ENCODE measurements at places on chromosomes 12 and 14. TPM values are rescaled to one million over a fixed set of nuclear protein-coding genes. Genes with fewer than 3 reads are reported as not detected.

The VWF gene
- total RNA-seq: 0.32 TPM

The AQP2 gene
- not detected for total RNA-seq

The TAS2R31 gene
- total RNA-seq: 2.0 TPM

The CLEC4E gene
- not detected for total RNA-seq

The TOMM20L gene
- total RNA-seq: not detected

The MYO1H gene
- not detected for total RNA-seq

- no peak for DNase-seq
- H3K4me3 ChIP-seq: no peak overlapping the region
These were observed 495.8 kb upstream of the GARIN6 start for GRCh38 chr12:99151744-99152143.

DNA sequence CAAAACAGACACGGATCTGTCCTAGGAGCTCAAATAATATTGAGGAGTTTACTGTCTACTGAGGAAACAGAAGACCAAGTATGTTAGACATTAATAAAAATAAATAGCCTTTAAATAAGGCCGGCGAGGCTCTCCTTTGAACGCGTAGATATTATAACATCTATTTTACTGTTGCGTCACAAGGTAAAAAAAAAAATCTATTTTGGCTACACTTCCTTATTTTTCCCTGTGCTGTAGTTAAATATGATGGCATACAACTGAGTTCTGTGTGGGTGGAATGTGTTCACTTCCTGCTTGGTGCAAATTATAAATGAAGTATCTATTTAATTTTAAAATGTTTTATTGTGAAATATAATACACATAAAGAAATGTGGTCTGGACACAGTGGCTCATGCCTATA is 17.2 kb upstream of the RAD52 start:
- H3K27ac ChIP-seq: no peak overlapping the region
- no peaks in the 10 kb centered on the region for H3K36me3 ChIP-seq
- no peak overlapping the region for H3K4me3 ChIP-seq

DNA sequence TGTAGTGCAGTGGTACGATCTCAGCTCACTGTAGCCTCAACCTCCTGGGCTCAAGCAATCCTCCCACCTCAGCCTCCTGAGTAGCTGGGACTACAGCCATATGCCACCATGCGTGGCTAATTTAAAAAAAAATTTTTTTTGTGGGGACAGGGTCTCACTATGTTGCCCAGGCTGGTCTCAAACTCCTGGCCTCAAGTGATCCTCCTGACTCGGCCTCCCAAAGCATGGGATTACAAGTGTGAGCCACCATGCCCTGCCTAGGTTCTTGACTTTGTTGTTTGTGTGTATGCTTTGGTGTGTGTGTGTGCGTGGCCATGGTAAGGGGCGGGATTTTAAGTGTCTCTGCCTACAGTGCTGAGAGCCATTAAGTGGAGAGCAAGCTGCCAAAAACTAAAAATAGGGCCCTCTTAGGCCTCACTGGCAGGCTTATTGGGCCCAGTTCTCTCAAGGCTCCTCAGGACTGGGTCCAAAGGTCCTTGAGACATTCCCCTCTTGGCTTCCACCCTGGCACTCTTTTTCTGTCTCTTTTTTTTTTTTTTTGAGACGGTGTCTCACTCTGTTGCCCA is 5.1 kb downstream of the COX14 start:
- DNase-seq: no peak
- H3K36me3 ChIP-seq: peaks cover 57% of the 10 kb centered on the region
- peaks cover 23% of the 10 kb centered on the region for H3K4me1 ChIP-seq

DNA sequence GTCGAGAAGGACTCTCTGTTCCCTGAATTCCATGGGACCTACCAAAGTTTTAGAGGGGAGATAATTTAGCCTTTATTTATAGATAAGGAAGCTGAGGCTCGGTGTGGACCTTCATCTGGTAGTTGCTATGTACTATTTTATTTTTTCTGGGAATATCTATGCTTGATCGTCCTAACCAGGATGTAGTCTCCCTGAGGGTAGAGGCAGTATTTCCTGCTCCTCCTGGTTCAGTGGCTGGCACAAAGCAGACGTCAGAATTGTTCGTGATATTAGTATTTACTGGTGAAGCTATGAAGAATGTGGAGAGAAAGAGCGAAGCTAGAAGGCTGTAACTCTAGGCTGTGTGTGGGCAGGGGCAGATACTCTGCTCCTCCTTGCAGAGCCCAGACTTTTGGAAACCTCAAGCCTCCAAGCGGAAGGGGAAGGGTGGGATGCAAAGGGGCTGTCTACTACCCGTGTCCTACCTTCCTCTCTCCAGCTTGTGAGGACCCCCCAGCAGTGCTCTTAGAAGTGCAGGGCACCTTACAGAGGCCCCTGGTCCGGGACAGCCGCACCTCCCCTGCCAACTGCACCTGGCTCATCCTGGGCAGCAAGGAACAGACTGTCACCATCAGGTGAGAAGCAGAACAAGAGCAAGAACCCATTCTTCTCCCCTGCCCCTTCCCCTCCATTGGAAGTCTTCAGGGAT is 1.4 kb downstream of the LRP10 start:
- H3K4me3 ChIP-seq: peak overlapping the region; percentile 72
- DNase-seq: no peak
- H3K27ac ChIP-seq: peak overlapping the region; percentile 86
- peaks cover 20% of the 10 kb centered on the region for H3K4me1 ChIP-seq
- H3K27me3 ChIP-seq: no peaks in the 10 kb centered on the region

- H3K4me1 ChIP-seq: no peaks in the 10 kb centered on the region
- DNase-seq: no peak
- H3K27ac ChIP-seq: no peak overlapping the region
- no peaks in the 10 kb centered on the region for H3K27me3 ChIP-seq
These were observed 131.0 kb upstream of the TMTC2 start for GRCh38 chr12:82555699-82556098.

DNA sequence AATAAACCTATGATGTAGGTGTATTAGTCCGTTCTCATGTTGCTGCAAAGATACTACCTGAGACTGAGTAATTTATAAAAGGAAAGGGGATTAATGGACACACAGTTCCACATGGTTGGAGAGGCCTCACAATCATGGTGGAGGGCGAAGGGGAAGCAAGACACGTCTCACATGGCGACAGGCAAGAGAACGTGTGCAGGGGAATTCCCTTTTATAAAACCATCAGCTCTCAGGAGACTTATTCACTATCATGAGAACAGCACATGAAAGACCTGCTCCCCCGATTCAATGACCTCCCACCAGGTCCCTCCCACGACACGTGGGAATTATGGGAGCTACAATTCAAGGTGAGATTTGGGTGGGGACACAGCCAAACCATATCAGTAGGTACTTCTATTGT is 58.7 kb upstream of the DICER1 start:
- no peaks in the 10 kb centered on the region for H3K4me1 ChIP-seq
- no peak overlapping the region for H3K27ac ChIP-seq

- H3K36me3 ChIP-seq: no peaks in the 10 kb centered on the region
- DNase-seq: no peak
- H3K27ac ChIP-seq: no peak overlapping the region
- no peaks in the 10 kb centered on the region for H3K4me1 ChIP-seq
These were observed 112.5 kb upstream of the MED13L start for GRCh38 chr12:116389990-116390389.

DNA sequence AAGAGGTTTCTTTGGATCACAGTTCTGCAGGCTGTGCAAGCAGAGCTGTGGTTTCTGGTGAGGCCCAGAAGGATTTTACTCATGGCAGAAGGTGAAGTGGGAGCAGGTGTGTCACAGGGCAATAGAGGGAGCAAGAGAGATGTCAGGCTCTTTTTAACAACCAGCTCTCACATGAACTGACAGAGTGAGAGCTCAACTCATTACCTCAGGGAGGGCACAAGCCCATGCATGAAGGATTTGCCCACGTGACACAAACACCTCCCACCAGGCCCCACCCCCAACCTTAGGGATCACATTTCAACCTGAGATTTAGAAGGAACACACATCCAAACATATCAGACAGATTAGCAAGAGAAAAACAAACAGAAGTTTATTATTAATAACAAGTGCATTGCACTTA is 470.4 kb downstream of the GALC start:
- no peak overlapping the region for H3K4me3 ChIP-seq
- DNase-seq: no peak
- no peaks in the 10 kb centered on the region for H3K36me3 ChIP-seq
- no peaks in the 10 kb centered on the region for H3K4me1 ChIP-seq
- H3K27me3 ChIP-seq: no peaks in the 10 kb centered on the region

DNA sequence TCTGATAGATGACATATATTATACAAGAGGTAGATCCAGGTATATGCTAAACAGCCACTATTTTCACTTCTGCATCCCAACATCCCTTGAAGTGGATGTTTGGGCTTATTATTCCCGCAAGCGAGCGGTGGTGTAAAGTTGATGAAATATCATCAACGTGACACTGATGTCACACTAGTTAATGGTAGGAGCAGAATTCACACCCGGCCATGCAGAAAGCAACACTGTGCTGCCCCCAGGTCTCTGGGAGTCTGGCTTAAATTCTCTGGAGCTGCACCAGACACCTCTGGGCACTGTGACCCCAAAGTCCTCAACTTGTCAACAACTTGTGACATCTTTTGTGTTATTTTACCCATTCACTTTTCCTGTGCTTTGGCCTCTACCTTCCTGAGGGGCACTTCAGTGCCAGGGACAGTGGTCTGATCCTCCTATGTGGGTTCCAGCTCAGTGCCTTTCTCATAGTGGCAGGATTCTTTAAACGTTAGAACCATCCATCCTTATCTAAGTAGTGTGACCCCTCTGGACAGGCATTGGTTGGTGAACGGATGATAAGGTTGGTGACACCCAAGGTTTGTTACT is 952 bp downstream of the DRAM1 start:
- H3K4me3 ChIP-seq: peak overlapping the region; percentile 56
- H3K27me3 ChIP-seq: no peaks in the 10 kb centered on the region
- peaks cover 6% of the 10 kb centered on the region for H3K4me1 ChIP-seq
- H3K27ac ChIP-seq: no peak overlapping the region
- H3K36me3 ChIP-seq: no peaks in the 10 kb centered on the region

- no peak overlapping the region for H3K4me3 ChIP-seq
- DNase-seq: no peak
- H3K4me1 ChIP-seq: no peaks in the 10 kb centered on the region
- no peaks in the 10 kb centered on the region for H3K27me3 ChIP-seq
These were observed 8.4 kb upstream of the CIT start for GRCh38 chr12:119885549-119885948.

GRCh38 chr12:88371416-88372183 is 208.7 kb downstream of the KITLG start:
- no peaks in the 10 kb centered on the region for H3K4me1 ChIP-seq
- H3K36me3 ChIP-seq: no peaks in the 10 kb centered on the region
- no peak overlapping the region for H3K27ac ChIP-seq
- no peaks in the 10 kb centered on the region for H3K27me3 ChIP-seq
- no peak overlapping the region for H3K4me3 ChIP-seq

GRCh38 chr14:50030036-50030435 is 86.3 kb downstream of the VCPKMT start:
- H3K27ac ChIP-seq: no peak overlapping the region
- no peaks in the 10 kb centered on the region for H3K36me3 ChIP-seq
- no peak overlapping the region for H3K4me3 ChIP-seq
- H3K4me1 ChIP-seq: no peaks in the 10 kb centered on the region
- DNase-seq: no peak

- H3K27ac ChIP-seq: no peak overlapping the region
- DNase-seq: no peak
- no peaks in the 10 kb centered on the region for H3K4me1 ChIP-seq
- H3K36me3 ChIP-seq: no peaks in the 10 kb centered on the region
- H3K27me3 ChIP-seq: no peaks in the 10 kb centered on the region
These were observed 75.3 kb downstream of the BMP4 start for GRCh38 chr14:53881161-53881871.

All from naive thymus-derived CD4-positive, alpha-beta T cell (primary cell).